Activated CD4-positive, alpha-beta T cell treated with anti-CD3 and anti-CD28 coated beads, Interleukin-2, amount 50 U/mL, for 4 hours (primary cell): ENCODE measurements at places on chromosomes 1 and 21.

DNA sequence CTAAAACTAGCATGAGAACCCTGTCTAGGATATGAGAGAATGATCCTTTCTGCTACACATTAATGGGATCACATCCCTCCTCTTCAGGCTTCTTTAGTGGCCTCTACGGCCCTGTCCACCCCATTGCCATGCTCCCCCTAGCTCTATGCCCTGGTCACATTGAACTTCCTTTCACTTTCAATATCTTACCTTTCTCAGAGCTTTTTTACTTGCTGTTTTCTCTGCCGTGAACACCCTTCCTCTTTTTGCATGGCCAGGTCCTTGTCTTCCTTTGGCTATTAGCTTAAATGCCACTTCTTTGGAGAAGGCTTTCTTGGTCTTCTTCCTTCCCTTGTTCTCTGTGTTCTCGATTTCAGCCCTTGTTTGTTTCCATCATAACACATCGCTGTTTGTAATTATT is 97.4 kb downstream of the GIPC2 start:
- DNase-seq = no peak

- DNase-seq = no peak
Measured at GRCh38 chr1:167661527-167662426, 31.7 kb downstream of the RCSD1 start.

- DNase-seq = no peak
Measured at GRCh38 chr21:32413697-32414578, 1.4 kb downstream of the EVA1C start.

GRCh38 chr1:7667625-7668218 is 103.4 kb upstream of the VAMP3 start:
- DNase-seq = peak; percentile 85

- no peak for DNase-seq
Measured at GRCh38 chr1:204782118-204782700, 88.5 kb upstream of the NFASC start.

- DNase-seq = no peak
Measured at GRCh38 chr1:229064320-229065168, 206.4 kb upstream of the RAB4A start.

DNA sequence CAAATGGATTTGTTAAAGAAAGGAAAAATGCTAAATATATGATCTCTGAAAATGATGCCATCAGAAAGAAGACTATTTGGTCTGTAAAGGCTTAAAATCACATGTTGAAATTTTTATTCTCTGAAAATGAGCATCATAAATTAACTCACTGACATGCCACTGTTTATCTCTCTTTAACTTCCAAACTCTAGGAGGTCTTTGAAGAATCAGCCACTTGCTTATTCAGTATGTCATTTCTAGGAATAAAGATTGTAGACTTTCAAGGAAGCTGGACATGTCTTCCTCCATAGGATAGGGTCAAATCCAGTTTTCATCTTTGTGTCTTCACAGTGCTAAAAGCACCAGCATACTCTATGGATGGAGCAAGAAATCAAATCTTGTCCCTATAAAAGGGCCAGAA is 147.6 kb downstream of the FMN2 start:
- no peak for DNase-seq

DNA sequence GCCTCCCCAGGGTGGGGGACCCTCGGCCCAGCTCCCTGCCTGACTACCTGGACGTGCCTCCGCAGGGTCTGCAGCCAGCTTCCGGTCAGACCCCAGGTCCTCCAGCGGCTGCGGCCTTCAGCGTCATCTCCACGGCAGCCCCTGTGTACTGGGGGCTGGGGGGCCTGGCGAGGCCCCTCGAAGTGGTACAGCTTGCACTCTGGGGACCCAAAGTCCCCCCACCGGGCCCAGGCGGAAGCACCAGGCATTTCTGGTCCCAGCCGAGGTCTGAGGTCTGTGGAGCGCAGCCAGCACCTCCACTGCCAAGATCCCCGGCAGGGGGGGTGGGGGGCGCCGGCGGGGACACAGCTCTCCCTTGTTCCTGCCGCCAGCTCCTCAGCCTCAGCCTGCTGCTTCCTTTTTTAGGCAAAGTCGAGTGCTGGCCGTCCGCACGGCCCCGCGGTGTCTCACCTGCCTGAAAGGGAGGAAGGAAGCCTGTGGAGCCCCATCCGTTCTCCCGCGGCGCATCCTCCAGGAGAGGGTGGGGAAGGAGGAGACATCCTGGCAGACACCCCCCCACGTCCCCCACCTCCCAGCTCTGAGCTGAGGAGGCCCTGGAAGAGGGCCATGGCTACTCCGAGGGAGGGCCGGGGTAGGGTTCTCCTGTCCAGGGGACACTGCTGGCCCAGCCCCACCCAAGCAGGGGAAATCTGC is 1.2 kb upstream of the VWA1 start:
- no peak for DNase-seq

DNA sequence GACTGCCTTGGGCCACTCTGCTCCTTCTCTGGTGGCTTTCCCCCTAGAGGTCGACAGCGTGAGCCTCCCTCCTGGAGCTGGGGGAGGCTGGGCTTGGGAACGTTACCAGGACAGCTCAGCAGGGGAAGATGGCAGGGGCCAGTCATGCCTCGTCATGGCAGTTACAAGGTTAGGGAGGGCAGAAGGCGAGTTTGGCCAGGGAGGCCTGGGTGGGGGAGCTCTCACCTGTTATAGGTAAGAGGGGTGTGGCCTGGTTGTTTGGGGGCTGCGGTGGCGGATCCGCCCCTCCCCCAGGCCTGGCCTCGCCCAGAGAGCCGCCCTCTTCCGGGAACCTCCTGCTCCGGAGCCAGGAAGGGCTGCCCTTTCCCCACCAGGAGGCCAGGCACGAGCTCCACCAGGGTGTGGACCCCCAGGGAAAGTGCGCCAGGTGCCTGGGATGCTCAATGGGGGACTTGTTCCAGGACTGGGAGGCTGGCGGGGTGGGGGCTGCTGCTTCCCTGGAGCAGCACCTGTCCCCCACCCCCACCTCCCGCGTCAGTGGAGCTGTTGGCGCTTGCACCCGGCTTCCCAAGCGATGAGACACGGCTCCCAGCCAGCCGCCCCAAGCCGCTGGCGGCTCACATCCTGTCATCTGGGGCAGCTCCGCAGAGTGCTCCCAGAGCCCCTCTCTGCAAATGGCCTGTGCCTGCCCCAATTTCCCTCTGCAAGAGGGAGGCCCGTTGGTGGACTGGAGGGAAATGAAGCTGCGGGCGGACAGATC is 23.6 kb upstream of the PKP1 start:
- no peak for DNase-seq

DNA sequence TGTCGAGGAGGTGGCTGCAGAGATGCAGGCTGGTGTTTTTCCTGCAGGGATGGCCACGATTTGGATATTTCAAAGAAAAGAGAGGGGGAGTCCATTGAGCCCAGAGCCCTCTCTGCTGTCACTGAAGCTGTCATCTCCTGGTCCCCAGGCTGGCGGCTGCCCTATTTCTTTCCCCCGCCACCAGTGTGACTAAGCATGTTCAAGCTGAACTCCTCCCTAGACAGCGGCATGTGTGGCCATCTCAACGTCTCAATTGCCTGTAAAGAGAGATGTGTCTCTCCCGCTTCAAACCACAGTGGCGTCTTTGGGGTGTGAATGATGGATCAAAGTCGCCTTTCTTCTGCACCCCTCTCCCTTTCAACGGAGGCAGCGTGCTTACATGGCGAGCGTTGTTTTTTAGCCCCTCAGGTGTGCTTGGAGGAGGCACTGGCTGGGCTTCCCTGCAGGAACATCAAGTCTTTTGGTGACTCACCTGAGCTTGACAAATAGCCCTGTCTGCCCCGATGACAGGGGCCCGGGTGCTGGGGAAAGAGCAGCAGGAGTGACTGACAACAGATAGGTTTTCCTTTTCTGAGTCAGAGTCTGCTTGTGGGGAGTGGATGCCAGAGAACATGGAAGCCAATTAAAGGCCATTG is 346.4 kb upstream of the AJAP1 start:
- no peak for DNase-seq

- no peak for DNase-seq
Measured at GRCh38 chr21:44395260-44395659, 41.8 kb downstream of the TRPM2 start.

DNA sequence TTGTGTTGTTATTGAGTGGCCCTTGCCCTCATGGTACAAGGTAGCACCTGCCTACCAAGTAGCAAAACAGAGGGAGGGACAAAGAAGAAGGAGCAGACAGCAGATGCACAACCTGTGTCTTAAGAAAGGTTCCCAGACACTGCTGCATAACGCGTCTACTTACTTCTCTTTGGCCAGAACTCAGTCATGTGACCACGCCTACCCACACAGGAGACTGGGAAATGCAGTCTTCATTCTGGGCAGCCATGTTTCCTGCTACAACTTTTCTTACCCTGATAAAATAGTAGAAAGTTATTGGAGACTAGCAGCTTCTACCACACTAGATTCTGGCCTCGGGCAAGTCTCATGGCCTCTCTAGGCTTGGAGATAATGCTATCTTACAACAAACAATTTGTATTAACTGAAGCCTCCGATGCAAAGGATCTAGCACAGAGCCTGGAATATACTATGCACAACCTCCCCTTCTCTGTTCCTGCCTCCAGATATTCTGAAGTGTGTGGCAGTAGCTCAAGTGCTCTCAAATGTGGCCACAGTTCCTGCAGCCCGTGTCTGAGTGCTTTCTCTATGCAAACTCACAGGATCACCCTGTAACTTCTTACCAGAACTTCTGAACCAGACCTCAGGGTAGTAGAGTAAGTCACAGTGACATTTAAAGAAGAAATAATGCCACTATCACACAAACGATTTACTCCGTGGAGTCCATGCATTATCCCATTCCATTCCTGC is 34.1 kb upstream of the BTG2 start:
- DNase-seq = peak; percentile 63

- no peak for DNase-seq
Measured at GRCh38 chr1:238141353-238141752, 250.6 kb upstream of the ZP4 start.

DNA sequence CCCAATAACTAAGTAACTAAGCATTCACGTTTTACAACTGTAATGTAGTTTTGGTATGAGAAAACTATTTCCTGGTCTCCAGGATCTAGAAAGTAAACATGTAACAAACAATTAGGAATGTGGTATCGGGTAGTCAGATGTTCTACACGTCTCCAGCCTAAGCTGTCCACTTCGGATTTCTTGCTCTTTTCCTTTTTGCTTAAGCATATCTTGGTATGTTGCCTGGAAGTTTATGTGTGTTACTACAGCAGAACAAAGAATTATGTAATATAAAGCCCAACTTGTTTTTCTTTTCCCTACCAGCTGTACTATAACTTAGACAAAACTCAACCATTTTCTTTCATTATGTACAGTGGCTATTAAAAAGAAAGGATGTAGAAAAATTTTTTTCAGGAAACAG is 20.4 kb upstream of the WARS2 start:
- DNase-seq = no peak

- DNase-seq = no peak
Measured at GRCh38 chr1:221429264-221429663, 312.6 kb downstream of the DUSP10 start.

- DNase-seq = no peak
Measured at GRCh38 chr1:161838885-161839284, 72.8 kb downstream of the ATF6 start.

- no peak for DNase-seq
Measured at GRCh38 chr1:88892357-88892877, 1.1 kb upstream of the GTF2B start.

GRCh38 chr1:50228871-50229384 is 120.2 kb downstream of the ELAVL4 start:
- no peak for DNase-seq

- no peak for DNase-seq
Measured at GRCh38 chr21:40433538-40433937, 413.4 kb downstream of the DSCAM start.

DNA sequence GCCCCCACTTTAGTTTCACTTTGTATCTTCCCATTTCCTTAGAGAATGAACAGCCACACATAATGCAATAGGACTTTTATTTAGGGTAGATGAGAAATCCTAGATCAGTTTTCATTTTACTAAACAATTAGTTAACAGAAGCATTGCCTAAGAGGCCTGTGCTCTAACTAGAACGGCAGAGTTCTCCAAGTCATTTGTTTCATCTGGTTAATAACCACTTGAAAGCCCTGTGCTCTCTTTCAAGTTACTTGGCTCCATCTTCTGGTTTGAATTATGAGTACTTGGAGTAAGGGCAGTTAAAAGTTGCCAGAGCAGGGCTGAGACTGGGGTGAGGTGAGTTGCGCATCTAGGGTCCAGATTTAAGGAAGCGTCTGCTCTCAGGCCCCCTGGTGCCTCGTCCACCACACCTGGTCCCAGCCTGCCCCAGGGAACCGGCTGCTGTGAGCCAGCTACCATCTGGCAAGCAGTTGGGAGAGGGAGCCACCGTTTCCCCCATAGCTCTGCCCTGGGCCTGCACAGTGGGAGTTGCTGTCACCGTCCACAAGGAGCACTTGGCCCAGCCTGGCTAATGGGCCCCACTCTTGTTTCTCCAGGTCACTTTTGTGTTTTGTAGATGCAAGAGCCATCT is 18.1 kb upstream of the SLC44A3 start:
- DNase-seq = no peak

DNA sequence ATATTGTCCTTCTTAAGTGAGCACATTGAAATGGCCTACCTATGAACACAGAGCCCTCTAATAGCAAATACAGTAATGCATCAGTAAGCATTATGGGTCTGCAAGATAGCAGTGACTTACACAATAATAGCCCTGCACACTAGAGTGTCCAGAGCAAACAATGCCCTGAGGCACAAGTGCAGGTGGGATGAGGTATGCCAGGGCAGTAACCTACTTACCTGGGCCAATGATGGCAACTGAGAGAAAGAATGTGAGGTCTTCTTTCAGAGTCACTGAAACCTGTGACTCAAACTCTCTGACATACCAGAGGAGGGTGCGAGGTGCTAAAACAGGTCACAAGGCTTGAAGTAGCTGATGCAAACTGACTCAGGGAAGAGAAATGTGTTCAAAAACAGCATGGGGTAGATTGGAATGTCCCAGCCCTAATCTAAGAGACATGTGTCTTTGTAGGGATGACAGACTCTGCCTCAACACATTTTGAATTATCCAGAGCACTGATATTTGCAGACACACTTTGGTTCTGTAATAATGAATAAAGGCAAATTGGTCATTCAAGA is 168.5 kb upstream of the RUNX1 start:
- no peak for DNase-seq

DNA sequence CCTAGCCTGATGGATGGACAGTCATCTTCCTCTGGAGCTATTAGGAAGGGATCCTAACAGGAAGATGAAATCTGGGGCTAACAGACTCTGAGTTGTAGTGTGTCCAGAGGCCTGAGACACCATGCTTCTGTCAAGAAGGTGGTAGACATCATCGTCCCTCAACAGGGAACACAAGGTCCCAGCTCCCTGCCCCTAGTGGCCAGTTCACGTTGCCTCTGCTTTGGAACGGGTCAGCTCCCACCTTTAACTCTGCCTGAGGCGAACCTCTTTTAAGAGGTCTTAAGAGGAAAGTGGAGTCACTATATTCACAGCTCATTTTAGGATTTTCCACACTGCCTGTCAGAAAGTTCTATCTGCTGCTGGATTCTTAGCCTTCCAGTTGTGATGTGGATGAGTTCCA is 28.3 kb downstream of the LRRC71 start:
- DNase-seq = no peak

GRCh38 chr1:180387413-180387812 is 115.0 kb downstream of the ACBD6 start:
- no peak for DNase-seq

- DNase-seq = no peak
Measured at GRCh38 chr1:165383067-165383466, 26.6 kb upstream of the LMX1A start.

GRCh38 chr1:4375812-4376211 is 278.6 kb upstream of the AJAP1 start:
- DNase-seq = no peak
